ENCODE measurements at places on chromosomes 2 and 18. TPM values are rescaled to one million over a fixed set of nuclear protein-coding genes. Genes with fewer than 3 reads are reported as not detected.

The CRACDL gene
- total RNA-seq, result 13.3 TPM

The PDCL3 gene
- total RNA-seq, result 28.9 TPM

The TXNL1 gene
- 75.9 TPM for total RNA-seq

The FEZ2 gene
- 121 TPM for total RNA-seq

The NEU4 gene
- not detected for total RNA-seq

The ARHGEF4 gene
- not detected for total RNA-seq

The CELF4 gene
- total RNA-seq, result not detected

The BIRC6 gene
- total RNA-seq, result 65.1 TPM

The MALL gene
- 171 TPM for total RNA-seq

The VIT gene
- total RNA-seq, result not detected

The DSG1 gene
- total RNA-seq, result not detected

The OTOS gene
- not detected for total RNA-seq

The MAB21L4 gene
- not detected for total RNA-seq

The SRD5A2 gene
- total RNA-seq, result not detected

The NFATC1 gene
- total RNA-seq, result 11.2 TPM

The REG3G gene
- not detected for total RNA-seq

The KLHL30 gene
- total RNA-seq, result not detected

The ABCB11 gene
- total RNA-seq, result 0.05 TPM

The HOXD8 gene
- total RNA-seq, result 24.1 TPM

The KLHL14 gene
- total RNA-seq, result not detected

Data from mammary microvascular endothelial cell (primary cell).